GM04504 (cell line): ENCODE measurements at places on chromosomes 6 and 20.

- DNase-seq, result no peak
Measured at GRCh38 chr6:44475417-44475778, 87.9 kb downstream of the CDC5L start.

DNA sequence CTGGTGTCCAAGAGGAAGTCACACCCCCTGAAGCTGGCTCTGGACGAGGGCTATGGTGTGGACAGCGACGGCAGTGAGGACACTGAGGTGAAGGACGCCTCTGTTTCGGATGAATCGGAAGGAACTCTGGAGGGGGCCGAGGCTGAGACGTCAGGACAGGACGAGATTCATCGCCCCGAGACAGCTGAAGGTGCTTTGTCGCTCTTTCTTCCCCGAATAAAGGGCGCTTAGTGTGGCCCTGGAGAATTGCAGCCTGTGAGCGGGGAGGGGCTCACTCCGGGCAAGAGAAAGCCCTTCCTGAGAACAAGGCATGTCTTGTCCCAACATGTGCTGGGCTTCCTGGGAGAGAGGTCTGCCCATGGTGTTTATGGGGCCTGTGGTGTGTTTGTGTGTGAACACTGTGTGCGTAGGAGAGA lies 41.4 kb downstream of the MYT1 start:
- DNase-seq, result no peak

DNA sequence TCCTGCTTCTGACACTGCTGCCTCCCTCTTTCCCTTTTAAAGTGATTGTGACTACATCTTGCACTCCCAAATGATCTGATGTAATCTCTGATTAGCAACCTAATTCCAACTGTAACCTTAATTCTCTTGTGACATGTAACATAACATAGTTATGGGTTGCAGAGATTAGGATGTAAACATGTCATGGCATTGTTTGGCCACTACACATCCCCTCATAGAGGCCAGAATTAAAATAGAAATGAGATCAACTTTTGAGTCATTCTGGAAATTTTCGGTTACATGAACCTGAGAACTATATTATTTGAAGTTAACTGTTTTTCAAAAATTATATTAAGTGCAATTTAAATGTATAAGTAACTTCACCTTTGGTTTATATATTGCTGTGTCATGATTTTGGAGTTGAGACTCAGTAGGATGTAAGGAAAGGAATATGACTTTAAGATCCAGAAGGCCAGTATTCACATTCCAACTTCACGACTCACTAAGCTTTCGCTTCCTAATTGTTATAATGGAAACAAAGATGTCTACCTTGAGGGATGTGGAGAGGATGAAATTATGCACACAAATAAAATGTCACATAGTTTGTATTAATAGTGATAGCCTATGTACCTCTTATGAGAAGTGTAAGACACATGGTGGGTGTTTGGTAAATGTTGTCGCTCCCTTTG lies 611.9 kb upstream of the MAP3K7 start:
- no peak for DNase-seq

- DNase-seq, result no peak
Measured at GRCh38 chr20:22182148-22182547, 402.2 kb downstream of the FOXA2 start.

DNA sequence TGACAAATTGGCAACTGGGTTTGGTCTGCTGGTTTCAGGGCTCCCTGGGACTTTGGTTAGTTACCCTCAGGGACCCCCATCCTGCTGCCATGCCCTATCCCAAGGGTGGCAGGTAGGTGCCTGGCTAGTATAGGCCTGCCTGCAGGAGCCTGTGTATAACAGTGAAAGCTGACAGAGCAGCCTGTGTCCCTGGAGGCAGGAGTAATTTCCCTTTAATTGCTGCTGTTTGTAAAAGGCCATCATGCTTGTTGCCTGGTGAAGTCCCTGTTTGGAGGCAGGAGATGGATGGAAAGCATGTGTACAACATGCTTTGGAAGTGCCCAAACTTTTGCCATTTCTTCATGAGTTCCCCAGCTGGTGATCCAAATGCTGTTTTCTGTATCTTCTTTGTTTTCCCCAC lies 30.1 kb downstream of the CMTR1 start:
- no peak for DNase-seq

DNA sequence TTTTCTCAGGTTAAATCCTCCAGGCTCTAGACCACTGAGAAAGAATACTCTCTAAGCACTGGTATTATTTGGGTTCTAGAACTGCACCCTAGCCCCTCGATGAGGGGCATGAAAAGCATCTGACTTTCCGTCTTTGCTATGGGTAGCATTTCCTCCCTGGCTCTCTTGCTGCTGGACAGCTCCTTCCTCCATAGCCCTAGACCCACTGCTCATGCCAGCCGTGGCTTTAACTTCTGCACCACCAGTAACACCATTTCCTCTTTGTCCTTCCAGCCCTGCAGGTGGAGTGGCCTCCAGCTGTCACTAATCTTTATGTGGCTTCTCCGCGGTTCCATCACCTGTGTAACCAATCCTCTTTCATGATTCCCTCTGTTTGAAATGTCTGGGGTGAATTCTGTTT lies 194.9 kb downstream of the SCP2D1 start:
- no peak for DNase-seq

- no peak for DNase-seq
Measured at GRCh38 chr6:14784596-14785492, 461.0 kb upstream of the JARID2 start.

- DNase-seq, result no peak
Measured at GRCh38 chr6:134453792-134454510, 136.0 kb upstream of the SGK1 start.

DNA sequence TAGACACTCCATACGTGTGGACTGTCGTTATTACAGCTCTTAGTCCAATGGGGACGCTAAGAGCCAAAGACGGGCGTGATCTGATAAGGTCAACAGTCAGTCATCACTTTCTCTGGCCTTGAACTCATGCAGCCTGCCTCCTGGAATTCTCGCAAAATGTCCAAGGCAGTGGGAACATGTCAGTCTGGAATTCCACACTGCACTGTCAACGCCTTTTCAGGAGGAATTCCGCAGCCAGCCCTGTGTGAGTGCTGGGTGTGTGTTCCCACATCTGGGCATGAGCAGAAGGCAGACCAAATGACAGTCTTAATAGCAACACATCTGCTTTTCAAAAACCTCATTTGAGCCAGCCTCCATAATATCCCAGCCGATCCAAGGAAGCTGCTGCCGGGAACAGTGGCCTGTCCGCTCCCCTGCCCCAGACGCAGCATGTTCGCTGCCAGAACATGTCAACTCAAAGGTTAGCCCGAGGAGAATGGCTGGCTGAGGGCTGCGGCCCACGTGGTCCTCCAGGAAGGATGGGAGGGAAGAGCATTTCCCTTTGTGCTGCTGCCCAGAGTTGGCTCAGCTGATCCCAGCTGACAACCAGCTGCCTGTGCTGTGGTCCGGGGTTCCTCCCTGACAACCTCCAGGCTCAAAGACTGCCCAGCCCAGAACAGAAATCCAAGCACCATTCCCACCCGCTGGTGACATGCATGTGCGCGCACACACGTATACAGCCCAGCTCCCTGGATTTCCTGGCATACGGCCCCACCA lies 103.1 kb downstream of the SULF2 start:
- peak; percentile 60 for DNase-seq

- peak; percentile 58 for DNase-seq
Measured at GRCh38 chr6:111952821-111953540, 79.7 kb upstream of the FYN start.
